ENCODE measurements at places on chromosomes 12 and 14. TPM values are rescaled to one million over a fixed set of nuclear protein-coding genes. Genes with fewer than 3 reads are reported as not detected.
A peak's percentile ranks its signal among the peaks of the same experiment; 100 is the strongest.

Gene MYBPC1
- total RNA-seq, result not detected

DNA sequence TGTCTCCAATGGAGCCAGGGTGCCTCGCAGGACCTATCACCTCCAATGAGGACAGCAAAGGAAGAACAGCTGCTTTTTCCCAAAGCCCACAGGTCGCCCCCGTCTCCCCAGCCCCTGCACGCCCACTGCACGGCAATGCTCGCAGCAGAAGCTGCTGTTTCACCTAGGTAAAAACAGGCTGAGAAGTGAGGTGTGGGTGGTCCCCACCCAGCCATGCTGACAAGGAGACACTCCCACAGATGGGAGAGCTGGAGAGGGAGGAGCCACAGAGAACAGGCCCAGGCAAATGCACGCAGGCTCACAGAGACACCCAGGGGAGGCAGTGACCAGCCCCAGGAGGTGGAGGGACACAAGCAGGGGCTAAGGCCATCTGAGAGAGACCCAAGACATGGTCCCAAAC is 10.4 kb downstream of the CFAP73 start:
- no peak for DNase-seq

- DNase-seq, result no peak
Measured at GRCh38 chr12:73421832-73422231, 1115.8 kb upstream of the ATXN7L3B start.

Gene SRRM4
- total RNA-seq, result not detected

DNA sequence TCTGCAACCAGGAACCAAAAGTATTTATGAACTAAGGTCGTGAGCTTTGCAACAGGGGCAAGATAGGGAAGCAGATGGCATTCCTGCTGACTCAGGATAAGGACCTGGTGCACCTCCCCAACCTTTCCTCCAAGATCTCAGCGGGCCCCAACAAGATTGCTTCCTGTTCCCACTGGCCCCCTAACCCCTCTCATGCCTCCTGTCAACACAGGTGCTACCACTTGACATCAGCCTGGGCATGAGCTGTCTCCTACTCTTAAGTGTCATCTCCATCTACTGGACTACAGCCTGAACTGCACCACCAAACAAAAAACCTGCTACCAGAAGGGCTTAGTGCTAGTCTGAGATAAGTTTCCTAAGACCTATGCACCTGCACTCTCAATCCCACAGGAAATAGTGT is 32.7 kb downstream of the MED6 start:
- DNase-seq, result peak; percentile 12

GRCh38 chr12:27472604-27473003 is 26.1 kb downstream of the SMCO2 start:
- DNase-seq, result no peak

GRCh38 chr14:69199786-69200185 is 8.5 kb downstream of the EXD2 start:
- no peak for DNase-seq

Gene DUSP16
- total RNA-seq, result 19.3 TPM
